ENCODE measurements at places on chromosomes 16 and 17.

GRCh38 chr16:28193530-28194423 lies 18.0 kb downstream of the XPO6 start:
- DNase-seq: peak; percentile 36

GRCh38 chr17:42780851-42781638 lies 635 bp downstream of the WNK4 start:
- DNase-seq: no peak

GRCh38 chr16:53692146-53692545 lies 11.5 kb downstream of the RPGRIP1L start:
- DNase-seq: no peak

DNA sequence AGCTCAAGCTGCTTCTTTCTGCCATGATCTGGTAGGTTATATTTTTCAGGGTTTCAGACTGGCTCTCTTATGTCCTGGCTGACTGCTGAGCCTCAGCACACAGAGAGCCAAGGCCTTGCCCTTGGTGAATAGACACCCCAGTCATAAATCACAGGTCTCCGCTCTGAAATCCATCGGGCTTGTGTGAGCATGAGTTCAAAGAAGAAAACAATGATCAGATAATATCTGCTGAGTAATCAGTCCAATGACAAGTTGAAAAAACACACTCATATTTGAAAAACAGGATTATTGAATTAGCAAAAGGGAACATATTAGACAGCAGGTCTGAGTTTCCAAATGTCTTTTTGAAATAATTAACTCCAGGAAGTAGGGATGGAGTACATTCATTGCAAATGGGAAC lies 51.1 kb upstream of the NDRG4 start:
- DNase-seq: no peak

DNA sequence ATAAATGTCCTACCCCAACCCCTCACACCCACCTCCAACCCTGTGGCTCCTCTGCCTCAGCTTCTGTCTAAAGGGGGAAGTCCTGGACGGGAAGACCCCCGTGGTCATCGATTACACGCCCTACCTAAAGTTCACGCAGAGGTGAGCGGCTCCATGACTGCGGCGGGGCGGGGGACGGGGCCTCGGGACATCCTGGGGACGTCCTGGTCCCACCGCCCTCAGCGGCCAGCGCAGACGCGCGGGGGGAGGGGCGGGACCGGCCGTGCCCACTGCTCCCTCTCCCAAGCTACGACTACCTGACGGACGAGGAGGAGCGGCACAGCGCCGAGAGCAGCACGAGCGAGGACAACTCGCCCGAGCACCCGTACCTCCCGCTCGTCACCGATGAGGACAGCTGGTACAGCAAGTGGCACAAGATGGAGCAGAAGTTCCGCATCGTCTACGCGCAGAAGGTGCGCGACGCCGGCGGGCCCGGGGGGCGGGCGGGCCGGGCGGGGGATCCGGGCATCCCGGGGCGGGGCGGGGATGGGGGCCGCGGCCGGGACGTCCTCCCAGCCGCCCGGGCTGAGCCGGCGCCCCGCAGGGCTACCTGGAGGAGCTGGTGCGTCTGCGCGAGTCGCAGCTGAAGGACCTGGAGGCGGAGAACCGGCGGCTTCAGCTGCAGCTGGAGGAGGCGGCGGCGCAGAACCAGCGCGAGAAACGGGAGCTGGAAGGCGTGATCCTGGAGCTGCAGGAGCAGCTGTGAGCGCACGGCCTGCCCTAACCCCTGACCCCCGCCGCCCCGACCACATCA lies 6.7 kb downstream of the RUNDC3A start:
- DNase-seq: peak; percentile 35

Measured in naive thymus-derived CD8-positive, alpha-beta T cell (primary cell).